ENCODE measurements at places on chromosomes 5 and 9.

DNA sequence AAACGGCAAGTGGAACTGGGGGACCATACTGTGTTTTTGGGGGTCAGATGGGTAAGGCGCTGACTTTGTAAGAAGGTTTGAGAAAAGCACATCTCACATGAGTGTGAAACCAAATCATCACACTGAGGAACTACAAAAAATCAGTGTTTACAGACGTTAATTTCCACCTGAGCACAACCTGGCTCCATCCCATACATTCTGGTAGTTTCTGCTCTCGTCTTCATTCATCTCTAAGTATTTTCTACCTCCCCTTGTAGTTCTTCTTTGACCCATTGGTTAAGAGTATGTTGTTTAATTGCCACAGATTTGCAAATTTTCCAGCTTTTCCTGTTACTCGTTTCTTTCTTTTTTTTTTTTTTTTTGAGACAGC is 8.9 kb upstream of the DPP7 start:
- no peak for DNase-seq

DNA sequence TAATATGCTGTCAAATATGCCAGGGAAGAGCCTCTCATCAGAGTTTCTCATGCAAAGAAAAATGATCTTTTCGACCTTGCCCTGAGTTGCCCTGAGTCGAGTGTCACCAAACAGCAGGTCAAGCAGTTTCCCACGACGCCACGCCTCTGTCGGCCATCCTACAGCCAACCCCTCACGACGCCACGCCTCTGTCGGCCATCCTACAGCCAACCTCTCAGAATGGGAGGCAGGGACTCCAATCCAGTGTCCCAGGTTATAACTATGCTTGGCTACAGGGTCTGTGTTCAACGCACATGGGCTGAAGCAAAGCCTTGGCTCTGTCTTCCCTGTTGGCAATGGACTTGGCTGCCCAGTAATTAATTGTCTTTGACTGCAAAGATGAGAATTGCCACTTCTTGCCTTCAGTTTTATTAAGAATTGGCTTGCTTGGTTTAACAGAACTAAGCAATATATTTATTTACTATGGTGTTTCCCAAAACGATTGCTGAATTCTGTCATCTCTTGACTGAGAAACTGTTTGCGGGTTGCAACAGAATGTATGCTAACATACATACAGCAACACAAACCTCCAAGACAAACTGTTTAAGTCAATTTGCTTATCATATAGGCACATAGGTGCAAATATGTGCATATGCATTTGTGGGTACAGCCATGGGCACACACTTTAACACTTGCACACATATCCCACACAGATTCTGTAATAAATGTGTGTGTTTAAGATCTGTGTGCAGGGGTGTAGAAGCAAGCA is 352.9 kb downstream of the GLIS3 start:
- DNase-seq: no peak

- DNase-seq: no peak
These were observed 68.1 kb downstream of the NIPBL start for GRCh38 chr5:36944607-36945225.

GRCh38 chr9:114156657-114157421 is 1.5 kb downstream of the COL27A1 start:
- no peak for DNase-seq

DNA sequence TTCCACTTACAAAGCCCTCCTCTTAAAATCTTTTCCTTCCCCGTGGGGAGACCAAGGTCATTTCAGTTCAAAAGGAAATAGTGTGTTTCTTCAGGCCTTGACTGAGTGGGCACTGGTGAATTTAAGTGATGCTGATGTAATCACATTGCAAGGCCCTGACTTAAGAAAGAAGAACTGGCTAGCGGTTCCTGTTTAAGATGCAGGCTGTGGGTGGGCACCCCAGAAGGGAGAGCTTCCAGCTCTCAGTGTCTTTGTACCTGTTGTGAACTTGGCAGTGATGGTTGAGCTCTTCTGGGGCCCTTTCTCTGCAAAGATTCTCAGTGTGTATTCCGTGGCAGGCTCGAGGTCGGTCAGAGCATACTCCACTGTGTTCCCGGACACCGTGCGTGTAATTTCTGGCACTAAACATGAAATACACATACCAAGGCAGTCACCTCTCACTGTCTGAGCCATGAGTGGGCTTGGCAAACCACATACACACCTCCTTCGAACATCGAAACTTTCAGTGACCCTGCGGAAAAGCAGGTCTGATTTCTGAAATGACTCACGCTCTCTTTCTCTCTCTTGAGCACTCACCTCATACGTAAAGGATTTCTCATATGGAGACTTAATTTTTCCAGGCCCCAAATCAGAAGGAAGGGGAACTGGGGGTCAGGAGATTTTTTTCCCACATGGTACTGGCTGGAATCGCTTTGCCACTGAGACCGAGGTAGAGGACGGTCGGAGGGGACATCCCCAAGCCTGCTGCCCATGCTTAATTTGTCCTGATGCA is 81.9 kb downstream of the TNC start:
- DNase-seq: no peak

GRCh38 chr9:136804509-136805206 is 3.1 kb upstream of the RABL6 start:
- DNase-seq: no peak

DNA sequence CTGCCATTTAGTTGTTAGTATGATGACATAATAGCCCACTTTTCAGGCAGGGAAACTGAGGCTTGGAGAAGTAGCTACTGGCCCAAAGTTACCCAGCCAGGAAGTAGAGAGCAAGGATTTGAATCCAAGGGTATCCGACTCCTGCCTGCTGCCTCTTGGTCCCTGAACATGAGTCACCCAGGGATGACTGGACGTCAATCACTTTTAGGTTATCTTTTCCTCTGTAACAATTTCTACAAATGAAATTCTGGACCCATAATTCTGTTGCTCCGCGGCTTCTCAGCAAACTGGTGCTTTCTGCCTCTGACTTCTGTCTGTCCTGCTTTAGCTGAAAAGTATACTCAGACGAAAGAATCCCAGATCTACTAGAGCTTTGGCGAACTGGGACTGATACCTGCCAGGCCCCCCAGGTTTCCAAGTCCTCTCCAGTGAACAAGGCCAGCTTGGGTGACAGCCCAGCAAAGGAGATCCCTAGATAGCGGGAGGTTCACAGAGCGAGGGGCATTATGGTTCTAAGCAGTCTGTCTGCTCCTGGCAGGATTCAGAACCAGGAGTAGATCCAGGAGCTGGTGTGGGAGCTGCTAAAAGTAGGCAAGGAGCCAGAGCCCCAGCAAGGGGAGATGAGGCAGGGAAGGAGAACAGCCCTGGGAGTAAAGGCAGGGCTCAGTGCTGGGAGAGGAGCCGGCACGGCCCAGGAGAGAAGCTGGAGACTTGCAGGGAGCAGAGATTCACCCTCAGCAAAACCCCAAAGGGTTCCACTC is 20.6 kb downstream of the OLFML2A start:
- DNase-seq: no peak

- no peak for DNase-seq
These were observed 48.4 kb downstream of the EXOSC2 start for GRCh38 chr9:130741831-130742449.

DNA sequence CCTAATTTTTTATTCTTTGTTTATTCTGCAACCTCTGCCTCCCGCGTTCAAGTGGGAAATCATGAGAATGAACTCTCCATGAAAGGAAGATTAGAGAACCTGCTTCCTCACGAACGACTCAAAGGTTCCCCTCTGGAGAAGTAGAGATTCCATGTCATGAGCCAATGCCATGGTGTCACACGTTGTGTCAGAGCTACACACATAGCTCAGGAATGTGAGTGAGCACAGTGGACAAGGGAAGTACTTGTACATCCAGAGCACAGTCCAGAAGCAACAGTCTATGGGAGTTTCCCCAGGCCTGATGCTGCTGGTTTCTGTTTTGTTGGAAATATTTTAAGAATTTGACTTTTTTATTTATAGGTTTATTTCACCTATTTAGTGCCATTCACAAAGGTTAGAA is 26.8 kb upstream of the PPP2CA start:
- DNase-seq: no peak

GRCh38 chr9:112751056-112751795 is 666 bp downstream of the SNX30 start:
- no peak for DNase-seq

GRCh38 chr5:43171926-43172325 is 20.1 kb upstream of the NIM1K start:
- no peak for DNase-seq

- DNase-seq: no peak
These were observed 98.1 kb upstream of the PAPPA start for GRCh38 chr9:116055536-116055935.

GRCh38 chr5:113531481-113532159 is 18.1 kb downstream of the YTHDC2 start:
- DNase-seq: no peak

DNA sequence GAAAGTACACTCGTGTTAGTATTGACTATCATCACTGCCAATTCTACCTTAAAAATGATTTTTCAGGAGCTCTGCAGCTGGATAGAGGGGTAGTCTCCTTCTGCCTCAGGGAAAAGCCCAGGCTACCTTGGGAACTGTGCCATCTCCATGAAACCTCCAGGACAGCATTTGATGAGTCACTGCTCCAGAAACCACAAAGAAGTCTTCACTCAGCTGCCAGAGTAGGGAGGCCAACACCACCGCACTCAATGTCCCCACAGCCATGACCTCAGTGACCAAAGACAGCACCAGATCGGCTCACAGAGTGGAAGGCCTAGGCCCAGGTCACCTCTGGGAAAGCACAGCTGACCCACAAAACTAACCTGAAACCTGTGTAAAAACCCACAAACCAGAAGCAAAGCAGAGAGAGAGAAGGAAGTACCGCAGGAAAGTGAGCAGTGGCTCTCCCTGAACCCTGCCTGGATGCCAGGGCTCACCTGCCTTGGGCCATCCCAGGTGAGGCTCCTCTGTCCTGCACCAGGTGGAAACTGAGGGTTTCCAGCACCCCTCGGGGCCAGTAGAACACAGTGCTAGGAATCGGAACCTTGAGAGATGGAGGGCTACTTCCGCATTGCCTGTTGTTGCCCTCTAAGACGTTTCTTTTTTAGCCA is 30.0 kb downstream of the S1PR3 start:
- no peak for DNase-seq

DNA sequence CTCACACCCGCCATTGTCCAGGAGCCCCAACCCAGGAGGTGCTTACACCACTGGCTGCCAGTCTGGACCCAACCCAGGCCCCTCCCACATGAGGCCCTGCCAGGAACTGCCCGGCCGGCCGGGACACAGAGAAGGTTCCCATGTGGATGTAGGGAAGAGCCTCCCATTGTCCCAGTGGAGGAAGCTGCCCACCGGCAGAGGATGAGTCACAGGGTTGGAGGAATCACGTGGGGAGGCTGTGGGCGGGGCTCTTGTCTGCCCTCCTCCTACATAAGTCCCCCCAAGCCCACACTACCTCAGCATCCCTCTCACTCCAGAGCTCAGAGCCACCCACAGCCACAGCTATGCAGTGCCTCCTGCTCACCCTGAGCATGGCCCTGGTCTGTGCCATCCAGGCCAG is 26.1 kb downstream of the PAEP start:
- no peak for DNase-seq

GRCh38 chr9:7963026-7963425 is 163.4 kb upstream of the DMAC1 start:
- no peak for DNase-seq

DNA sequence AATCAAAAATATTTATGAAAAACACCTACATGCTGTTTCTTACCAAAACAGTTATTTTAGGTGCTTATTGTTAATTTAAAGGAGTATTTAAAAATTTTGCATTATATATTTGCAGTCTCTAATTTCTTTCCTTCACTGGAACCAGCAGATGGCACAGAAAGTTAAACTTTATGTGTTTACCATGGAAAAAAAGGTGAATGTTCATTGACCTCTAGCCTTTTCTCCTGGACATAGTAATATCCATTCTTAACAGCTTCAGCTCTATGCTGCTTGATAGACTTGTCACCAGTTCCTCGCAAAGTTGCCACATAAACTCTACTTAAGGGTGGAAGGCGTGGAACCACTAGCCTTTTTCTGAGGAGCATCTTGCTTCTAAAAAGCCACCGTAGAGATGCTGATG is 38.7 kb upstream of the NUDT12 start:
- no peak for DNase-seq

DNA sequence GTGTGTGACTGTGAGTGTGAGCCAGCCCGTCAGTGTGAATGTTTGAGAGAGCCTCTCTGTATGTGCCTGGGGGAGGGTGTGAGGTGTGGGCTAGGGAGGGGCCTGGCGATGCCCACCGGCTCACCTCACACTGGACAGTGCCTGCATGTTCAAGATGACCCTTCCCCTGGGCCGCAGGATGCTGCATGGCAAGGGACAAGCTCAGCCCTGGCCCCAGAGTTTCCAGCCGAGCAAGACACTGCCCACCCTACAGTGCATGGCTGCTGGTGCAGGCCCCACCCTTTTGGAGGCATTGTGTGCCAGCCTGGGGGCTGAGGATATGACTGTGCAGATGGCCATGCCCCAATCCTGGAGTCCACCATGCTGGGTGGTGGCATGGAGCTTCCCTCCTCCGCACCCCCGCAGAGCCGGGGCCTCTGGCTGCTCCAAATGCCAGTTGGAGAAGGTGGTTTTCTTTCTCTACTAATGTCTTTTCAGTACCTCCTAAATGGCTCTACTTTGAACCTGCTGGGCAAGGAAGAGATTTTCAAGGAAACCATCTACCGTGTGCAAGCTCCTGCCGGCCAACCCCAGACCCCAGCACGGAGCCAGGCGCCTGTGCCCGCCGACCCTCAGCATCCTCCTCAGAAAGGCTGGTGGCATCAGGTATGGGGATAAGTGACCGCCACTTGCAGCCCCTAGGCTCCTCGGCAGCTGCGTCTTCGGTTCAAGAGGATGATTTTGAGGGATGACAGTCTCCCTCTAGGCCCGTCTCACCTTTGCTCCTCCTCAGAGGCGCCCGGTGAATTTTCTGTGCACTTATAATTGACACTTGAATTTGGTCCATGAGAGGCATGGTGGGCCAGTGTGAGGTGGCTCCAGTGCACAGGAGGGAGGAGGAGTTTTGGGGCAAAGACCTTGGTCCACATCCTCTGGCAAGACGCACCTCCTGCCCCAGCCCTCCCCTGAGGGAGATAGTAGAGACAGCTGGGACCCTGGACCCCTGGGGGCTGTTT is 27.7 kb downstream of the FGD3 start:
- no peak for DNase-seq

DNA sequence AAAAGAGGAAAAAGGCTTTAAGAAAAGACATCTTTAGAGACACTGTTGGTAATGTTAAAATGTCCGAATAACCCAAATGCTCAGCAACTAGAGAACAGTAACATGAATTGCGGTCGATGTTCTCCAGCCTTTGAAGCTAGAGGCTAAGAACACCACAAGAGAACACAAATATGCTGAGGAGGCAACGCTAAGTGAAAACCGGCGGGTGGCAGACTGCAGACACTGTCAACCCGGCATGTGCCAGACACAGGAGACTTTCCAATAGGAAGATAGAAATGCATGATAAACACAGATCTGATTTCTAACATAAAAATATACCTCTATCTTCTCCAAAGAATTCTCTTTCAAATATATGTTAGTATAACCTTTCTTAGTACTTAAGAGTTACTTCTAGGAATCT is 18.4 kb upstream of the DDX41 start:
- DNase-seq: no peak

- no peak for DNase-seq
These were observed 4.5 kb upstream of the PAIP1 start for GRCh38 chr5:43561356-43561755.

- DNase-seq: no peak
These were observed 731.8 kb downstream of the SEMA5A start for GRCh38 chr5:8814105-8814504.

Data from stimulated activated CD8-positive, alpha-beta memory T cell treated with anti-CD3 and anti-CD28 coated beads, Interleukin-4, amount 100 ng/mL, for 1 hour (primary cell).